ENCODE measurements at places on chromosomes 11 and 22. TPM values are rescaled to one million over a fixed set of nuclear protein-coding genes. Genes with fewer than 3 reads are reported as not detected.

GRCh38 chr11:67240576-67241389, 25.5 kb upstream of the GRK2 start:
- DNase-seq, result peak; percentile 67

DNA sequence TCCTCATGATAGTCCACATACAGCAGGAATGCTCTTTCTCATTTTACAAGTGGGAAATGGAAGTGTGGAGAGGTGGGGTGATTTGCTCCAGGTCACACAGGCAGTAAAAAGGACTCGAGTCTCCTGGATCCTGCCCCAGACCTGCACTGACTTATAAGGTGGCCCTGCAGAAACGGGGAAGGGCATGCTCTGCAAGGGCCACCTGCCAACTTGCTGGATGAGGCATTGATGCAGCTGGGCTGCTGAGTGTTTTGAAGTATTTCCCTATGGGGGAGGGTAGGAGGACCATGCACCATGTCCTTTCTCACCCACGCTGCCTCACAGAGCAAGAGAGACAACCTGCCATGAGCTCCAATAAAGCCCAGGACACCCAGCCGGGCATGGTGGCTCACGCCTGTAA, 36.9 kb downstream of the OR6Q1 start:
- DNase-seq, result no peak

DNA sequence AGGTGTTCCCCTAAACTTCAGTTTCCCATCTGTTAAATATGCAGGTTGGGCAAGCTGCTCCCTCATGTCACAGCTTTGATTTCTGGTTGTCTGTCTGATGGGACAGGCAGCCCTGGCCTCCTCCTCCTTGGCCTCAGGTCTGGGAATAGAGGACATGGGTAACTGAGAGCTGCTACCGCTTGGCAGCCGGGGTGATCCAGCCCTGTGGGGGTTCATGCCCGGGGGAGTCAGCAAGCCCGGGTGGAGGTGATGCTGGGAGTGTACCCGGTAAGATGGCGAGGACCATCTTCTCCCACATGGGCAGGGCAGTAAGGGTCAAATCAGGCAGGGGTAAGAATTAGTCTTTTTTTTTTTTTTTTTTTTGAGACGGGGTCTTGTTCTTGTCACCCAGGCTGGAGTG, 845.0 kb downstream of the TBC1D22A start:
- DNase-seq, result no peak

DNA sequence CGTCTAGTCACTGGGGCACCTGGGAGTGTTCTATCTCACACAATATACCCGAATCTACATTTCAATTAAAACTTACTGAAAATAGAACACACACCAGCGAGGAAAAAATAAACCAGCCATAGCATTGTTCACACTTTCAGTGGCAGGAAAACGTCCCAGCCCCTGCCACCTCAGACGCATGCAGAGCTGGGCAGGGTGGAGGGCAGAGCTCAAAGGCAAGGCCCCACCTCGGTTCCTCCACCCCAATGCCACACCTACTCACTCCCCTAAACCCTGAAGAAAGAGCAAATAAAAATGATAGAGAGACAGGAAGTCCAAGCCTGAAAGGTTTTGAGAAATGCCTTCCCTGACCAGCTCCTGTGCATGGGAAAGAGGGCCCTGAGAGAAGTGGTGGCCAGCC, 14.8 kb downstream of the B3GNT6 start:
- no peak for DNase-seq

DNA sequence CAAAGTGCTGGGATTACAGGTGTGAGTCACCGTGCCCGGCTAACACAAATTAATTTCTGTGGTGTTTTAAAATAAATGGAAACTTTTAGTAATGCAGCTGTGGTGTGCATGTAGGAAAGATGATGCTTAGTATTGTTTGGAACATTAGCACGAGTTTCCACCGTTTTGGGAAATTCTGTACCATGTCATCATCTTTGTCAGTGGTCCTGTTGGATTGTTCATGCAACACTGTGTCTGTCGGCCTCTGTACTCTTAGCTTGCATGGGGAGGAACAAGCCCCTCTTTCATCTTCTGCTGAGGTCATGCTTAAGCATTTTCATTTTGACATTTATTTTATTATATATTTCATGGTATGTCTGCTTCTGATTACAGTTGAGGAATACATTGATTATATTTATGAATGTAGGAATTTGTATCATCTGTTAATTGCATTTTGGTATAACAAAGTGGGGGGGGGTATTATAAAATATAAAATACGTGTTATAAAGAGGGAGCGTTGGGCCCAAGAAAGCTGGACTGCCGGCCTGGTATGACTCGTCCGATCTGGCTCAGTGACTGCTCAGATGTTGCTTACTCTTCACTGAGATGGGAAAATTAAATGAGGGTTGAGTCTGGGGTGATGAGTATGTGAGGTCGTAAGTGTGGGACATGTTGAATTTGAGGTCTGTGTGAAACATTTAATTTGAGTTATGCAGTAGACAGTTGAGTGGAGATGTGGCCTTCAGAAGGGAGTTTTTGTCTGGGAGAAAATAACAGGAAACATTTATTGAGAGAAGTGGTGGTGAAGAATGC, 28.7 kb downstream of the CECR2 start:
- no peak for DNase-seq

P2RY2 gene
- total RNA-seq, result 2.0 TPM
